ENCODE measurements at places on chromosomes 16 and 17. TPM values are rescaled to one million over a fixed set of nuclear protein-coding genes. Genes with fewer than 3 reads are reported as not detected.

Gene ITPRIPL2
- total RNA-seq = 58.9 TPM

Gene NDUFAF8
- total RNA-seq = 56.7 TPM

Gene CACNG1
- not detected for total RNA-seq

Gene NOXO1
- not detected for total RNA-seq

Gene TMEM88
- 99.9 TPM for total RNA-seq

Gene TMEM238L
- total RNA-seq = not detected

Gene HBA1
- 998 TPM for total RNA-seq

Gene CA7
- not detected for total RNA-seq

Gene KRT28
- not detected for total RNA-seq

Gene PPP1R1B
- 27.0 TPM for total RNA-seq

Gene SLC9A5
- total RNA-seq = 0.37 TPM

Gene C16orf96
- not detected for total RNA-seq

Gene CA4
- total RNA-seq = 9.1 TPM

DNA sequence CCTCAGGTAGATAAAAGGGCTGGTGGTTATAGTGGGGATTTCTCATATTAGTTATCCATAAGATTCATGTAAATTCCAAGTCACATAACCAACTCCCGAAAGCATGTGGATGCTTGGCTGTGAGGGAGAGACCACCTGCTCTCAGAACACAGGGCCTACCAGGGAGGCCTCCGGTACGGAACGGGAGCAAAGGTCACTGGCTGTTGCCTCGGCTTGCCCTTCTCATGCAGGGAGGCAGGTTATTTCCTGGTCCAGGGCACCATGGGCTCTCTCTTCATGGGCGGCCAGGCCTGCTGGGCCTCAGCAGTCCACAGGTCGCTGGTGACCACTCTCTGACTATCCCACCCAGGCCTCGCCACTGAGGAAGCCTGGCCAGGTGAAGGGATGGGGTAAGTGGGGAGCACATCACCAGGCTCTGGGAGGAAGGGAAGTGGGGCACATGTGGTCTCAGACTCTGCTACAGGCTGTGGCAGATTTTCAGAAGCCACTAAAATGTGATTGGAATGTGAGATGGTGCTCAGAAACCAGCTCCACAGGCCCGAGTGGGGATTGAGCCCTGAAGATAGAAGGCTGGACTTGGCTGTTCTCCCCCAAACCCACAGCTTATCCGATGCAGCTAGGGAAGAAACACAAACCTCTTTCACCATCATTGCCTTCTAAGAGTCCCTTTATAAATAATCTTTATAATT is 45.4 kb downstream of the HNF1B start:
- no peak for DNase-seq

- DNase-seq = no peak
Observed at GRCh38 chr17:82956726-82957468, 117.1 kb upstream of the ZNF750 start.

DNA sequence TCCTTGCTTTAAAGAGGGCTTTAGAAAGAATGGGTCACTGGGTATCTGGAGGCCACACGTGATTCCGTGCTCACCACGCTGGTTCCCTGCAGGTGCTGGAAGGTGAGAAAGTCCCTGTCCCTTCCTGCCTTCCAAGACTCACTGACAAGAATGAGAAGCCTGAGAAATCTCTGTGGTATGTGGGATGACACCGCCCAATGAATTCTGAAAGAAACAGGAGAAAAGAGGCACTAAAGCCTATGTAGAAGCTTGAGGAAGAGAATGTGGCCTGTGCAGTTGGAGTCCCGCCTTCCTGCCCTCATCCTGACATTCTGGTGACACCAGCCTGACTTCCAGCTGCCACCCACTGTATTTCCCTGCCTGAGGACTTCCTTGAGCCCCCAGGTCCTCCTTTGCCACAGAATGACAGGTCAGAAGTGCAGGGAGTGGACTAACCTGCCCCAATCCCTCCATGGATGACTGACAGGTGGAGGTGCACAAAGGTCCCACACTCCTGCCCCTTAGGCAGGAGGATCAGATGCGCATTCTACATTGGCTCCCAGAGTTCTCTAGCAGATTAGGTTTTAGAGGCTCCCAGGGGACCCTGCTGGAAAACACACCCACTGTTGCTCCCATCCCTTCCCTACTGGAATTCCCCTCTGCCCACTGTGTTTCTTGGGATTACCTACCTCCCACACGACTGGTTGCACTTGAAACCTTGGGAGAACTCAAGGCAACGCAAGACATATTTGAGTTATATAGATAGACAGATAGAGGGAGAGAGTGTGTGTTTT is 38.6 kb upstream of the TENT4B start:
- no peak for DNase-seq

GRCh38 chr17:64327201-64327930 is 63.3 kb downstream of the PECAM1 start:
- DNase-seq = no peak

DNA sequence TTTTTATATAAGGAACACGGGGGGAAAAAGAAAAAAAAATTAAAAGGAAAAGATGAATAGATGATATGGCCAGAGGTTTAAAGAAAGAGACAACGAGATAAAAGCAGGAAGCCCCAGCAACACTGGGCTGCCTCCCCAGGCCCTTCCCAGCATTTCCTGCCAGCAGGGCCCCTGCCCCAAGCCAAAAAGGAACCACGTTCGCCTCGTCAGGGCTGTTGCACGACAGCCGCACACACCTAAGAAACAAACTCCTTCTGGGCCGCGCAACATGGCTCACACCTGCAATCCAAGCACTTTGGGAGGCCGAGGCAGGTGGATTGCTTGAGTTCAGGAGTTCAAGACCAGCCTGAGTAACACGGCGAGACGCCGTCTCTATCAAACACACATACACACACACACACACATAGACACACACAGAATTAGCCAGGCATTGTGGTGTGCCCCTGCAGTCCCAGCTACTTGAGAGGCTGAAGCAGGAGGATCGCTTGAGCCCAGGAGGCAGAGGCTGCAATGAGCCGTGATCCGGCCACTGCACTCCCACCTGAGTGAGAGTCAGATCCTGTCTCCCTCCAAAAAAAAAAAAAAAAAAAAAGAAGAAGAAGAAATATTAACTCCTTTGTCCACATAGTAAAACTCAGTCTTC is 83.0 kb downstream of the ANKRD11 start:
- no peak for DNase-seq

GRCh38 chr17:67095803-67096202 is 51.4 kb downstream of the CACNG1 start:
- DNase-seq = no peak

- DNase-seq = no peak
Observed at GRCh38 chr17:681738-682529, 32.7 kb downstream of the VPS53 start.

- no peak for DNase-seq
Observed at GRCh38 chr17:34580685-34581445, 1.5 kb downstream of the TMEM132E start.

GRCh38 chr17:18000030-18000408 is 27.4 kb downstream of the DRC3 start:
- no peak for DNase-seq

- no peak for DNase-seq
Observed at GRCh38 chr17:80930335-80931279, 61.0 kb upstream of the CHMP6 start.

GRCh38 chr16:48113001-48113400 is 42.8 kb downstream of the ABCC12 start:
- no peak for DNase-seq

GRCh38 chr16:89920723-89921122 is 2.1 kb downstream of the MC1R start:
- no peak for DNase-seq

GRCh38 chr16:5070431-5071186 is 1.0 kb upstream of the ALG1 start:
- DNase-seq = no peak

DNA sequence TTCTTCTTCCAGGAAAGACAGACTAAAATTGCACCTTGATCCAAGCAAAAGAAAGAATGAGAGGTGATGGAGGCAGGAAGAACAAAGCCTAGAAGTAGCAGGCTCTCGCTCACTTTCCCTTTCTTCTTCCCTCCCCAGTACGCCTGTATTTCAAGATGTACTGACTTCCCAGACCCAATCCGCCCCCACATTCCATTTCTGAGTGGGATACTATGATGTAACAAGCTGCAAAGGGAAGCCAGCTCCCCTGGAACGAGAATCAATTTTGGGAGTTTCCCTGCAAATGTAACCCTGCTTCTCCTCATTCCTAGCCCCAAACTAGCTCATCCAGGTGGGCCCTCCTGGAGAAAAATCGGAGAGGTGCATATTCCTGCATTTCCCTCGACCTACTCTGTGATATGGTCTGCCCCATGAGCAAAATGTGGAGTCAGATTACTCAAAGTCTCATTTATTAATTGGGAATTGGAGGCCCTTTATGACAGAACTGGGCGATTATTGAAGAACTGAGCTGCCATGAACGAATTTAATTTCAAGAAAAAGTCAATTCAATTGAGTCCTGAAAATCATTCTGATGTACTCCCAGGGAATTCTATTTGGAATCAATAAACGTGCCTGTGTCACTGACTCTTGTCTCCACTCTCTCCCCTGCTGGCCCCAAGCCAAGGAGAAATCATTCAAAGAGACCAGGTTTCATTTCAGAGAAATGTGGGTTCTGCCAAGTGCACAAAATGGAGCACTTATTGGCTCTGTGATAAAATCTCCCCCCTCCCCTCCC is 398.9 kb downstream of the SHISA9 start:
- no peak for DNase-seq

DNA sequence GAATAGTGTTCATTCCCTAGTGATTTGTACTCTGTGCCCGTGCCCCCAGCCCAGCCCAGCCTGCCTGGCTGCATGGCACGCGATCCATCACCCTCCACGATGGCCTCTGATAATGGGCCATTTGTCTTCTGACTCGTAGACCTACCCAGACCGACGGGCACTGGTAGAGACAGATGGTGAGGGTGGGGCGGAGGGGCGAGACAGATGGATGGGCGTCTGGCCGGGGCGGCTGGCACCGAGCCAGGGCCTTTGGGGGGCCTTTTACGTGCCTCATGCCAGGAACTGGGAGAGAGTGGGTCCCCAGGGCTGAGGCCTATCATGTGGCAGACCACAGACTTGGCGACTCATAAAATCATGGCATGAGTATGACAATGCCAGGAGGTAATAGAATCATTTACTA is 25.4 kb downstream of the CRHR1 start:
- no peak for DNase-seq

DNA sequence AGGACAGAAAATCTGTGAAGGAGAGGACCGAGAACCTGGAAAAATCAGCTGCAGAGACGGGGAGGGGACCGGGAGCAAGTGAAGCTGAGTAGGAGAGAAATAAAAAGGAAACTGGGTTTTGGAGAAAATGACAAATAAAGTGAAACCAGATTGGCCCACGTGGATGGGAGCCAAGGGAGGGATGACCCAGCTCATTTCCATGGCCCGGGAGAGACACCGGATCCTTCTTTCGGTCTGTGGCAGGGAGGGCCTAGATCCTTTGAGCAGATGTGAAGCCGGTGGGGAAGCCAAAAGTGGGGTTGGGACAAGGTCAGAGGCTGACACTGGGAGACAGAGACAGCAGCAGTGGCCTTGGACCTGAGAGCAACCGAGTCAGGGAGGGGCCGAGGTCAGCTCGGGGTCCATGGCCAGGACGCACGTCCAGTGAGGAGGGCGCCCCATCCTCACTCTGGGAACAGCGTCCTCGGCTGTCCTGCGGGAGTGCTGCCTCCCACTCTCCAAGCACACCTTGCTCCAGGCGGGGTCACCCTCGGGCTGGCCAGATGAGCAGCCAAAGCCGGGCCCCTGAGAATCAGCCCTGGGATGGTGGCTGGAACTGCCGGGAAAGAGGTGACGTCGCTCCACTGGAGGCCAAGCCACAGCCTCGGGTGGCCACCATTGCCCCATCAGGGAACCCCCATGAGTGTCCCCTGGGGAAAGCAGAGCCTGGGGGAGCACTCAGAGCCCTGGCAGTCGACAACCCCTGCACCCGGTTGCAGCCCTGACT is 50.8 kb upstream of the CDR2 start:
- no peak for DNase-seq

- no peak for DNase-seq
Observed at GRCh38 chr17:8762012-8762411, 3.7 kb upstream of the SPDYE4 start.

- no peak for DNase-seq
Observed at GRCh38 chr17:6429266-6429665, 5.7 kb downstream of the AIPL1 start.

GRCh38 chr17:62189377-62189776 is 124.3 kb upstream of the MED13 start:
- DNase-seq = no peak

DNA sequence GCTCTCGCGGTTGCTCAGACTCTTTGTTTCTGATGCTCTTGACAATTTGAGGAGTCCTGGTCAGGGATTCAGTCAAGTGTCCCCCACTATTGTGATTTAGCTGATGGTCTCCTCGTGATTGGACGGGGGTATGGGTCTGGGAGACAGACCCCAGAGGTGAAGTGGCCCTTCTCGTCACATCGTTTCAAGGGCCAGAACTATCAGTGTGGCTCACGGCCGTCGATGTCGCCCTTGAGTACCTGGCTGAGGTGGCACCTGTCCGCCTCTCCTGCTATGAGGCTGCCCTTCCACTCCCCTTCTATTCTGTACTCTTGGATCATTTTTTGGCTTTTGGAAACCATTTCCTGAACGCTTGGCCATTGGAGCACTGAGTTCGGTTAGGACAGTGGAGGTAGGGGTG is 7.4 kb upstream of the MEAK7 start:
- DNase-seq = no peak

GRCh38 chr17:76912421-76913164 is 44.4 kb downstream of the MGAT5B start:
- DNase-seq = no peak

GRCh38 chr16:55871411-55872038 is 3.6 kb downstream of the CES5A start:
- DNase-seq = no peak

- DNase-seq = no peak
Observed at GRCh38 chr16:67213197-67214019, 13.5 kb upstream of the TMEM208 start.

DNA sequence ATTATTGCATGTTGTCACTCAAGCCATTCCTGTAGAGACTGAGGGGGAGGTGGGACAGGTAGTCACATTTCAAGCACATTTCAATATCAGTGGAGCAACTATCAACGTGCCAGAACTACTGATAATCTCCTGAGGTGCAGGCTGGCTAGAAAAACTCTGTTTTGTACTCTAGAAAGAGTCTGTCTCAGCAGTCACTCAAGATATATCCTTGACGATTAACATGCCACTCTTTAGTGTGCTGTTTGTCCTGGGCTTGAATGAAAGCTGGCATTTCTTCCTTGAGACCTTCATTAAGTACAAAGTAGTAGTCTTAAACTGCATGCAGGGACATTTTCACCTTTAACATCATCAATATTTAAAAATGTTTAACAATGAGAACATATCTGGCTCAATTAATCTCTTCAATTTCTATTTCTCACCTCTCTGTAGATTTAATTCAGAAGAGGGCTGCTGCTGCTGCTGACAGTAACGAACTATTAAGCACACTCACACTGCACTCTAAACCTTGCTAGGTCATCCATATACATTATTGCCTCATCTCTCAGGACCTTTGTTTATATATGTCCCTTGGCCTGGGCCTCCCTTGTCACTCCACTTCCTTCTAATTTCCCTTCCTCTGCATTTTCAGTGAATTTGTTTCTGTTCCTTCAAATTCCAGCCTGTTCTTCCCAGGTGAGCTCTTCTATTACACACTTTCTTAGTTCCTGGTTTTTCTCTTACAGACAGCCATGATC is 412.0 kb downstream of the HAPSTR1 start:
- DNase-seq = no peak

- no peak for DNase-seq
Observed at GRCh38 chr17:73703917-73704316, 59.7 kb upstream of the SDK2 start.

- DNase-seq = no peak
Observed at GRCh38 chr16:9970244-9970643, 212.0 kb downstream of the GRIN2A start.
